ENCODE measurements at places on chromosomes 6 and 20.

GRCh38 chr6:112443179-112444065 is 96.3 kb downstream of the RFPL4B start:
- DNase-seq = no peak

DNA sequence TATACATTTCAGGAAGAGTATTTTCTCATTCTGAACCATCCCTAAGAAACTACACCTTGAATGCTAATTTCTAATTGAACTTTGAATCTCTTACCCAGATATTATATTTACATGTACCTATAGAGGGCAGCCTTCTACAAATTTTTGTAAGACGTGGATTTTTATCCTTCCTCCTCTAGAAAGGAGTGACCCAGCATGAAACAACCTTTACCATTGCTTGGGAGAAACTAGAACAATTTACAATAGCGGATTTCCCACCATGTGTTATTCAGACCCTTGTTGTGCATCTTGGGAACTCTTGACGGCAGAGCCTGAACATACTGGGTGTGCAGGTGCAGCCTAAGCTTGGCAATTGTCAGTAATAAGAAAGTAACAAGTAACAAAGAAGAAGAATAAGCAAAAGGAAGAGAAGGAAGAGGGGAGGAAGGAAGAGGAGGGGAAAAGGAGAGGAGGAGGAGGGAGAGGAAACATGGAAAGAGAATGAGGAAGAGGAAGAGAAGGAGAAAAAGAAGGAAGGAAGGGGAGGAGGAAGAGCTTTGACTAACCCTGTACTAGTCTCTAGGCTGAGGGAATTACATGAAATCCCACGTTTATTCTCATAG is 10.8 kb upstream of the TAAR1 start:
- DNase-seq = no peak

DNA sequence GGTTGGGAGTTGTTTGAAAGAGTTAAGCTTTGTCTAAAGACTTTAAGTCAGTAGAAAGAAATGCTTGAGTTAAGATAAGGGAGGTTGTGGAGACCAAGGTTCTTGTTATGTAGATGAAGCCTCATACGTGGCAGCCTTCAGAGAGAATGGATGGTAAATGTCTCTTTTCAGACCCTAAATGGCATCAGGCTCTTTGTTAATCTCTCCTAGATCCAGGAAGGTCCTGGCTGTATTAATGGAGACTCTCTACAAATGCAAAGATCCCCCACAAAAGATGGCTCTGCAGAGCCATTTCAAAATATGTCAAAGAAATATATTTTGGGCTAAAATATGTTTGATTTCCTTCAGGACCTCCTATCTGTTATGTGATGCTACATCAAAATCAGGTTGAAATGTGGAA is 161.6 kb downstream of the ADAT2 start:
- no peak for DNase-seq

DNA sequence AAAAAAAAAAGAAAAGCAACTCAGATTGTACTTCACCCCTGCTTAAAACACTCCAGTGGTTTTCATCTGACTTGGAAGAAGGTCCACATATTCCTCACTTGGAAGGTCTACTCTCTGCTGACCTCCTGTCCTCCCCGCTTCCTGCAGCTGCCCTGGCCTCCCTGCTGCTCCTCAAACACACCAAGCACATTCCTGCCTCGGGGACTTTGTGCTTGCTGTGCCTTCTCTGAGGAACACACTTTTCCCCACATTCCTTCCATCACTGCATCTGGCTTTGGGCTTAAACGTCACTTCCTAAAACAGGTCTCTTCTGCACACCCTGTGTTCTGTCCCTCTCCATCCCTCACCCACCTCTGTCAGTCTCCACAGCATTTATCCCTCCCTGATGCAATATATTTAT is 4.9 kb upstream of the PDYN start:
- no peak for DNase-seq

GRCh38 chr6:105981002-105981887 is 104.9 kb upstream of the PRDM1 start:
- peak; percentile 65 for DNase-seq

- DNase-seq = no peak
Observed at GRCh38 chr6:37149745-37150144, 20.2 kb upstream of the PIM1 start.

DNA sequence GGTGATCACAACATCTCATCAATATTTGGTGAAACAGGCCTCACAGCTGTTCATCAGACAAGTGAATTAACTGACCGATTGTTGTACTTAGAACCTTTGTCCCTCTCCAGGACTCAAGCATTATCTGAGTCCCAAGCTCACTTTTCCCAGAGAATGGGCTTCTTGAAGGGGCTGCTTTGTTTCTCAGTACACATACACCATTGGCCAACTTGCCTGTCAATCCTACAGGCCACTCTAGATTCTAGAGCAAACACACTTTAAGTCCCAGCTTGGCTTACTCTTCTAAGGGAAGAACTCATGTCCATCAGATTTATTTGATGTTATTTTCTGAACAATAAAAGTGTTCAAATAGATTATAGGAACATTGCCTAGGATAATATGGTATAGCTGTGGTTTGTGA is 249.5 kb downstream of the BCKDHB start:
- DNase-seq = no peak

DNA sequence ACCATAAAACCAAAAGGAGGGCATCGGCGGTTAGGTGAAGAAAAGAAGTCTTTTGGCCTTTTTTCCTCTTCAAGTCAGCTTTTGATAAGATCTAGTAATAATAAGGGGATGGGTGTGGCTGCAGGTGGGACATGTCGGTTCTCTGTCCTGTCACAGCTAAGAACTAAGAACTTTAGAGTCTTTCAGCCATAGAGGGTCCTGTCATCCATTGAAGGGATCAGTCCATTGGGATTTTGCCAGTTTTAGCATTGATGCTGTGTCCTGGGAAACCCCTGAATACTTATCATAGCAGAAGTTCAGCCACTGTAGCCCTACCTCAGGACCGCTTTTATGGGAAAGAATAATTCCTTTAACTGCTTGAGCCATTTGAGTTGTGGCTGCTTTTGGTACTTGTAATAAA is 18.2 kb upstream of the SCP2D1 start:
- DNase-seq = no peak

DNA sequence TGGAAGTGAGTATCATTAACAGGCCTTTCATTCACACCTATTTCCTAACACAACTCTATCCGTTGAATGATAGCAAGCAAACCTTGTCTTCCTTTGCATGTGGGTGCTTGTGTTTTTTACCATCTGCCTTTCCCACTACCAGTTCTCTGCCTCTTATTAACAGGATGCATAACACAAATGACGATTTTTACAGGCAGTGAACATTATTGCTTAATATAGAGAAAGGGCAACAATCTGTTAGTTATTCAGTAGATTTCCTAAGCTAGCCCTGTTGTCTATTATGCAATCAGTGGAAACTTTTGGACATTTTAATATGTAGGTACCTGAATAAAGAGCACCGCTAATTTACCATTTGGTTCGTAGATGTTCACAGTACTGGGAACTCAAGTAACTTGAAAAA is 348.8 kb upstream of the PLCB4 start:
- DNase-seq = no peak

- DNase-seq = no peak
Observed at GRCh38 chr6:22026164-22026678, 270.6 kb downstream of the PRL start.

DNA sequence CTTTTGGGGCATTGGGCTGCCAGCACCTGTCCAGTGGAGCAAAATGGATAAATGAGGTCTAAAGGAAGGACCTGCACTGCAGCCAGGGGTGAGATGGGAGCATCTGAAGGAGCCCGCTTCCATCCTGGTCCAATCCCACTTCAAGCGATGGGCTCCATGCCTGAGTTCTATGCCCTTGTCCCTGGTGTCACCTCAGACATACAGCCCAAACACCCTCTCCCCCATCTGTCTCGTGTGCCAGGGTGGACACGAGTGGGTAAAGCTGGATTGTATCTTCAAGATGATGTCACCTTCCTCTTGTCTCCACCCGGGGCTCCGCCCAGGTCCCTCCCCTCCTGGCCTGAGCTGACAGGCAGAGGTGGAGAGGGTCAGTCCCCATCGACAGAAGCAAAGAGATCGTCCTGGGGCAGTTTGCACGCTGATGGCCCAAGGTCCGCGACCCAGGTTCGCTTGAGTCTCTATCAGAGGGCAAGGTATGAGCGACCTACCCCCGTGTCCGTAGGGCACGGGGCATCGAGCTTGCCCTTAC is 544 bp downstream of the SMIM29 start:
- DNase-seq = peak; percentile 67

GRCh38 chr6:148959008-148959407 is 212.2 kb downstream of the UST start:
- DNase-seq = no peak

GRCh38 chr20:61146023-61146422 is 106.0 kb upstream of the CDH4 start:
- no peak for DNase-seq

- DNase-seq = no peak
Observed at GRCh38 chr20:36070451-36070850, 84.1 kb upstream of the EPB41L1 start.

DNA sequence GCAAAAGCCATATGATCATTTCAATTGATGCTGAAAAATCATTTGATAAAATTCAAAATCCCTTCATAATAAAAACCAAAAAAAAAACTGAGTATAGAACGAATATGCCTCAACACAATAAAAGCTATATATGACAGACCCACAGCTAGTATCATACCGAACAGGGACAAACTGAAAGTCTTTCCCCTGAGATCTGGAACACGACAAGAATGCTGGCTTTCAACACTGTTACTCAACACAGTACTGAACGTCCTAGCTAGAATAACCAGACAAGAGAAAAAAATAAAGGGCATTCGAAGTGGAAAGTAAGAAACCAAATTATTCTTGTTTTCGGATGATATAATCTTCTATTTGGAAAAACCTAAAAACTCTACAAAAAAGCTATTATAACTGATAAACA is 559.9 kb downstream of the EPM2A start:
- DNase-seq = no peak

DNA sequence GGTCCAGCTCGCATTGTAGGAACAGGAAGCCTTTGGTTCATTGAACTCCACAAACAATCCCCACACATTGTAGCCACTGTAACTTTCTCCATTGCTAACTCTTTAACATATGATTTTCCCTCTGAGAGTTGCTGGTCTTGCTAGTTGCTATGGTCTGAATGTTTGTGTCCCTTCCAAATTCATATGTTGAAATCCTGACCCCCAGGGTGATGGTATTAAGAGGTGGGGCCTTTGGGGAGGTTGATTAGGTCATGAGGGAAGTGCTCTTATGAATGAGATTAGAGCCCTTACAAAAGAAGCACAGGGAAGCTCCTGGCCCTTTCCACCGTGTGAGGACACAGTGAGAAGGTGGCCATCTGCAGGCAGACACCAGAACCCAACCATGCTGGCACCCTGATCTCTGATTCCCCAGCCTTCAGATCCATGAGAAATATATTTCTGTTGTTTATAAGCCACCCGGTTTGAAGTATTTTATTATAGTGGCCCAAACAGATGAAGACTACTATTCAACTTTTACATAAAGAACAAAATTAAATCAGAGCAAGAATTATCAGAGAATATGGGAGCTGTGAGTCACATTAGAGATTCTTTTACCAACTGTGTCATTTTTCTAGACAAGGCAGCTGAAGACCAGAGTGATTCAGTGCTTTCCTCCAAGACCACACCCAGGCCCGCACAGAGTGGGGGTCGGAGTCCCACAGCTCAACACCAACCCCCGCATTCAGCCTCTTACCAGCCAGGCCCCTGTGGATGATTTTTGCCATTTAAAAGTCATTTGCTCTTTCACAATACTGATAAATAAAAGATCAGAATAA is 143.0 kb downstream of the SAMD5 start:
- DNase-seq = no peak

DNA sequence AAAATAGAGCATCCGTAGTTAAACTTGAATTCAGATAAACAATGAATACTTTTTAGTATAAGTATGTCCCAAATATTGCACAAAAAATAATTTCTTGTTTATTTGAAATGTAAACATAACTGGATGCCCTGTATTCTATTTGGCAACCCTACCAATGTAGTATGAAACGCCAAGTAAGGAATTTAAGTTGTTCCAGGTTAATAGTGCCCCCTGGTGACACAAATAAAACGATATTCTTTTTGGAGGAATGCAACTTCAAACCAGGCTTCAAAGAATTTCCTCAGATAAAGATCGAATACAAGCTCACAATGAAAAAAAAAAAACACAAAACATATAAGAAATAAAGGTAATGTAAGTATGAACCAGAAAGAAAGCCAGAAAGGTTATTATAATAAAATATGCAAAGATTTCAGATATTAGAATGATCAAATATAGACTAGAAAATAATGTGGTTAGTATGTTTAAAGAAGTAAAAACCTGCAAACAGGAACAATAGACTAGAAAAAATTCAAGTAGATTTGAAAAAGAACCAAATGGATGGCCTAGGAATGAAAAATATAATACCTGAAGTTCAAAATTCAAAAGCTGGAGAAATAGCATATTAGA is 18.4 kb upstream of the AKAP7 start:
- no peak for DNase-seq

- DNase-seq = no peak
Observed at GRCh38 chr6:119313937-119314884, 35.4 kb downstream of the MAN1A1 start.

DNA sequence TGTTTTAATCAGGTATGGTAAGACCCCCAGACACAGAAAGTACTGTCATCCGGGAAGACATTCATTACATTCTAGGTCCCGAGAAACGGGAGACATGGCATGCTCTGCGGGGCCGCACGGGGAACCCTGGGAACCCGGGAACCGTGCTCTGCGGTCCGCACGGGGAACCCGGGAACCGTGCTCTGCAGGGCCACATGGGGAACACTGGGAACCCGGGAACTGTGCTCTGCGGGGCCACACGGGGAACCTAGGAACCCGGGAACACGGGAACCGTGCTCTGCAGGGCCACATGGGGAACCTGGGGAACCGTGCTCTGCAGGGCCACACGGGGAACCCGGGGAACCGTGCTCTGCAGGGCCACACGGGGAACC is 165.6 kb upstream of the SULF2 start:
- no peak for DNase-seq

GRCh38 chr6:133548423-133549159 is 307.4 kb downstream of the EYA4 start:
- DNase-seq = no peak

- no peak for DNase-seq
Observed at GRCh38 chr6:156701966-156702365, 75.2 kb upstream of the ARID1B start.

GRCh38 chr6:118865100-118865391 is 28.9 kb upstream of the ASF1A start:
- no peak for DNase-seq

DNA sequence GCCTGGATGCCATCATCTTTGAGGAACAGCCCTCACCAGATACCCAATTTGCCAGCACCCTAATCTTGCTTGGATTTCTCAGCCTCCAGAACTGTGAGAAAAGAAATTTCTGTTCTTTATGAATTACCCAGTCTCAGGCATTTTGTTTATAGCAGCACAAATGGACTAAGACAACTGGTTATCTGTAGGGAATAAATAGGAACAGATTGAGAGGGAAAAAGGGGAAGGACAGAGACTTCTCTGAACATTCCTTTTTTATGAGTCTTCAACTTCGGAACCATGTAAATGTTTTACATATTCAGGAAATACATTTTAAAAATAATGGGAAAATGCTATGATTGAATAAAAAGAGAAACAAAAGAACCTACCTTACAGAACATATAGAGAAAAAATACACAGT is 20.9 kb downstream of the KCTD20 start:
- no peak for DNase-seq

- no peak for DNase-seq
Observed at GRCh38 chr20:38825901-38826625, 20.6 kb downstream of the PPP1R16B start.
